ENCODE measurements at places on chromosomes 6 and 20.

- DNase-seq, result no peak
These were observed 35.8 kb downstream of the LAMA4 start for GRCh38 chr6:112218563-112218962.

GRCh38 chr6:156634951-156635371 is 142.2 kb upstream of the ARID1B start:
- no peak for DNase-seq

DNA sequence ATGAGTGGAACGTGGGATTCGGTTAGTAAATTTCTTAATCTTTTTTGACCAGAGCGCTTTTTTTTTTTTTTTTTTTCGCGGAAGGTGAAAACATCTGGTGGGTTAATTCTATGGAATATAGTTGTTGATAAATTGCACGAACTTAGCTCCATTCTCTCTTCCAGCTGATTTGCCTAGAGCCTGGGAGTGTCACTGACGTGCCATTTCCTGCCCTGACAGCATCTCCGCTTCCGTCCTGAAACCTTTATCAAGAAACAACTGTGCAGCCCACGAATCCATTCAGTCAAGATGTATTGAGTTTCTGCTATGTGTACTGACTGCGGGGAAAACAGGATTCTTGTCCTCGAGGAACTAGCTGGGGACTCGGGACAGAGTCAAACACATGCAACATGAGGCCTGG is 59.5 kb upstream of the TGM3 start:
- DNase-seq, result no peak

GRCh38 chr20:51042064-51042463 is 19.2 kb upstream of the KCNG1 start:
- no peak for DNase-seq

DNA sequence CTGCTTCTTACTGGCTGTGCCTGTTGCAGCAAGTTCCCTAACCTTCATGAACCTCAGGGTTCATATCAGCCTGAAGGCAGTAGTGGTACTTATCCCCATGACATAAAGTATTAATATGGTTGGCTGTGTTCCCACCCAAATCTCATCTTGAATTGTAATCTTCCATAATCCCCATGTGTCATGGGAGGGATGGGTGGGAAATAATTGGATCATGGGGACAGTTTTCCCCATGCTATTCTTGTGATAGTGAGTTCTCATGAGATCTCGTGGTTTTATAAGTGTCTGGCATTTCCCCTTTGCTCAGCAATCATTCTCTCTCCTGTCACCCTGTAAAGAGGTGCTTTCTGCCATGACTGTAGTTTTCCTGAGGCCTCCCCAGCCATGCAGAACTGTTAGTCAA is 61.8 kb downstream of the FAM229B start:
- DNase-seq, result no peak

DNA sequence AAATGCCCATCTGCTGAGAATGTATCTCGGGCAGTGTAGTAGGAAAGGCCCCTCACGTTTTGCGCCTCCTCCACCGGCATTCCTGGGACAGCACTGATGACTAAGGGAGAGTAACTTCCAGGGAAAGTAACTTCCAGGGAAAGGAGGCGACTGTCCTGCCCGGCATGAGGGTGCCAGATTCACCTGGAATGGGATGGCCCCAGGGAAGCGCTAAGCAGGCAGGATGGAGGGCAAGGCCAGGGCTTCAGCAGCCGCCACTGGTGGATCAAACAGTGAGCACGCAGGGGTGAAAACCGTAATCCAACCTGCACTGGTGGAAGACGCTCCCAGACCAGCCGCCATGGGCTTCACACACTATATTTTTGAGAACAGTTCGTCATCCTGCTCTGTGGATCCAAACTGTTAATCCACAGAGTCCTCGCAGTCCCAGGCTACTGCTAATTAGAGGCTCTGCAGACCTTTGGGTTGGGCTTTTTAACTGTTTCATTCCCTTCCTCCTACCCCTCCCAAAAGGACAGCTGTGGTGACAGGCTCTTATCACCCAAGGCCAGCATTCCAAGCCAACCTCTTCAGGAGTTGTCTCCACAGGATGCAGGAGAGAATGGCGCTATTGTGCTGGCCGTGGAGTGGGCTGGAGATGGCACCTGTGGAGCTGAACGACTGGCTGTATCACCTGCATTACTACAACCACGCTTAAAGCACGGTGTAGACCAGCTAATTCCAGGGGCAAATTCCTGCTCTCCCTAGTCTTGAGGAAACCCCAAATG is 178.9 kb downstream of the DLL1 start:
- DNase-seq, result no peak

Data from skeletal muscle cell (primary cell).